Mammary epithelial cell (primary cell): ENCODE measurements at places on chromosomes 1 and 21. TPM values are rescaled to one million over a fixed set of nuclear protein-coding genes. Genes with fewer than 3 reads are reported as not detected.
A peak's percentile ranks its signal among the peaks of the same experiment; 100 is the strongest.

- DNase-seq = no peak
Observed at GRCh38 chr1:240598216-240599001, 13.5 kb downstream of the GREM2 start.

GRCh38 chr21:32334980-32335531 lies 36.4 kb downstream of the MRAP start:
- DNase-seq = no peak

DNA sequence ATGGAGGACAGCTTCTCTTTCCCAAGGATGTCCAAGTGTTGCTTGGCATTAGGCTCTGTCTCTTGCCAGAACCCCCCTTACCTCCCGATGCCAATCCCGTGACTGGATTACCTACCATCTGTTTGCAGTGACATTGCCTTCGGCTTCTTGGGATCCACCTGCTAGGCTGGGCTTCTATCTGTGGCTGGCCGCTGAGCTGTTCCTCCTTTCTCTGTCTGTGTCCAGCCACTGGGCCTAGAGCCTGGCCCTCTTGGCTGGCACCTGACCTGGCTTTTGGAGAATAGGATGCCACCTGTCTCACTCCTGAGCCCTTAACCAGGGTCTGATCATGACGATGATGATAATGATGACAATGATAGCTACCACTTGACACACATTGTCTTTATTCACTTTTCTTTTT lies 41.6 kb upstream of the STUM start:
- DNase-seq = no peak

DNA sequence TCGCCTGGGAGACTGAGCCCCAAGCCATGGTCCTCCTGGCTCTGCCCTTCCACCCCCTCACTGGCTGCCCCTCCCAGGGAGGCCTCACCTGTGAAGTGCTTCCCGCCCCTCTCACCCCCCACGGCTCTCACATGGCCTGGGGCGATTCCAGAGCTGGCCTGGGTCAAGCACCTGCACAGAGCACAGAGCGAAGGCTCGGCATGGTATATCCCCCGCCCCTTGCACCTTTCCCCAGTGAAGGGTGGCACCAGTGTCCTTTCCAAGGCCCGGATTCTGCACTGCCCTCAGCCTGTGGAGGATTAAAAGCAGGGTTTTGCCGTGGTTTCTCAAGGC lies 1.1 kb upstream of the AJAP1 start:
- no peak for DNase-seq

DNA sequence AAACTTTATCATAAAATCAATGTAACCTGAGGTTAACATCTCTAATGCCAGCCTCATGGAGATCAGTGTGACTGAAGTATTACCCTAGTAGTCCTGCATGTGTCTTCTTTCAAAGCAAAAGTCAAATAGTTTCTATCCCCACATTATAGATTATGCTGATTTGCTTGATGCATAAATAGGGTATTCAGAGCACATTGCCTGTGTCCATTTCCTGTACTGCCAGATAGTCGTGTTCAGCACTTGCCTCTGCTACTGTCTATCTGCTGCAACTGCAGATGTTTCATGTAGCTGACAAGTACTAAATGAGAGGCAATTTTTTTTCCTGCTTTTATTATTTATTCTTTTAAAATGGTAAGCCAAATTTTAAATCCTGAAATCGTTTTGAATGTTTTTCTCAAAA lies 348.7 kb downstream of the CHRM3 start:
- DNase-seq = no peak

GRCh38 chr1:100433563-100433962 lies 81.3 kb downstream of the CDC14A start:
- DNase-seq = no peak

Gene PPP1R15B
- total RNA-seq = 33.4 and 35.9 TPM in 2 replicates

Gene ERICH3
- total RNA-seq = not detected in 2 replicates

- no peak for DNase-seq
Observed at GRCh38 chr1:105337420-105337819, 1587.7 kb downstream of the AMY1C start.

Gene DAB1
- not detected in 2 replicates for total RNA-seq

Gene IQCC
- total RNA-seq = 2.2 TPM

DNA sequence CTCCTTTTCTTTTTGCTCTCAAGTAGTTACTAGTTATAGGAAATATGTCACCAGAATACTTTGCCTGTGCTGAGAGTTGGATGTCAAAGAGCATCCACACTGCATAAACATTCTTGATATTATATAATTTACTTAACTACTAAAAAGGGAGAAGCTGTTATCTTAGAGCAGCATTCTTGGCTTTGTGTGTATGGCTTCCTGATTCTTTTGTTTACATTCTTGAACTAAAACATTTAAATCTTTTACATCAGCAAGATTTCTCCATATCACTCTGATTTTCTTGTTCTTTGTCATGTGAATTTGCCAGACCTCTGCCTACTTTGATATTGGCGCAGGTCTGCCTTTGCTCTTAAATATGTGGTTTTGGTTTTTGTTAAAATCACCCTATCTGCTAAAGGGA lies 48.8 kb downstream of the SUCO start:
- no peak for DNase-seq

Gene ARHGAP29
- total RNA-seq = 100 and 156 TPM in 2 replicates

- peak; percentile 89 for DNase-seq
Observed at GRCh38 chr1:24955161-24955560, 25.1 kb upstream of the RUNX3 start.

- DNase-seq = no peak
Observed at GRCh38 chr1:228555074-228555994, 68.2 kb downstream of the RNF187 start.

Gene NPHS2
- not detected in 2 replicates for total RNA-seq

Gene RBP7
- 0.50 TPM for total RNA-seq

- no peak for DNase-seq
Observed at GRCh38 chr1:1183833-1184775, 10.4 kb downstream of the TTLL10 start.

- no peak for DNase-seq
Observed at GRCh38 chr1:35893051-35893879, 10.3 kb downstream of the AGO1 start.

GRCh38 chr21:34552360-34553098 lies 40.5 kb upstream of the KCNE1 start:
- DNase-seq = no peak

GRCh38 chr1:42206164-42206563 lies 41.6 kb upstream of the GUCA2A start:
- DNase-seq = peak; percentile 87

Gene KDF1
- 23.4 and 24.7 TPM in 2 replicates for total RNA-seq

DNA sequence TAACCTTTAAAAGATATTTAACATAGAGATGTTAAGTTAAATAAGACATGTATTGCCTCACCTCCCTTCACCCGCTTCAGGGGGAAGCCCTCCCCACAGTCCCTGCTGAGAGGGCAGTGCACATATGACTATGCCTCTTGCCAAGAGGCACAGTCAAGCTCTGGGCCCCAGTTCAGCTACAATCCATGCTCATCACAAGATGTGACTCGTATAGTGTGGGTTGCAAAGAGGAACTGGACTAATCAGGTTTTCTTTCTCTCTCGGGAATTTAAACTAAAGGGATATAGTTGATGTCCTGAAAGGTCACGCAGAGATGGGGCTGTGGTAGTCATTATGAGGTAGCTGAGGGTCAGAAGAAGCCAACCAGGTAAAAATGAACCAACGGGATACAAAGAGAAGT lies 35.6 kb downstream of the LYST start:
- DNase-seq = peak; percentile 55

GRCh38 chr1:193656841-193657240 lies 470.4 kb upstream of the B3GALT2 start:
- DNase-seq = no peak

DNA sequence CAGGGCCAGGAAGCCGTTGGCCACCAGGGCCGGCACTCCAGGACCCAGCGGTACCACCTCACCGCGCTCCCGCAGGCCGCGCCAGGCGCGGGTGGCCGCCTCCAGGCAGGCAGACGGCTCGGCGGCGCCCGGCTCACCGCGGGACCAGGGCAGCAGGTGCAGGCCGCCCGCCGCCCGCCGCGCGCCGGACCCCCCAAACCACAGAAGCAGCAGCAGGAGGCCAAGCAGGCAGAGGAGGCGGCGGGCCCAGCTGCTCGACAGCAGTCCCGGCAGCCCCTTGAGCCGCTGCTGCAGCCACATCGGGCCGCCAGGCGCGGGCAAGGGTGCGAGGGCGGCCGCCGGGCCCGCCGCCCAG lies 312 bp downstream of the KIAA2013 start:
- no peak for DNase-seq

DNA sequence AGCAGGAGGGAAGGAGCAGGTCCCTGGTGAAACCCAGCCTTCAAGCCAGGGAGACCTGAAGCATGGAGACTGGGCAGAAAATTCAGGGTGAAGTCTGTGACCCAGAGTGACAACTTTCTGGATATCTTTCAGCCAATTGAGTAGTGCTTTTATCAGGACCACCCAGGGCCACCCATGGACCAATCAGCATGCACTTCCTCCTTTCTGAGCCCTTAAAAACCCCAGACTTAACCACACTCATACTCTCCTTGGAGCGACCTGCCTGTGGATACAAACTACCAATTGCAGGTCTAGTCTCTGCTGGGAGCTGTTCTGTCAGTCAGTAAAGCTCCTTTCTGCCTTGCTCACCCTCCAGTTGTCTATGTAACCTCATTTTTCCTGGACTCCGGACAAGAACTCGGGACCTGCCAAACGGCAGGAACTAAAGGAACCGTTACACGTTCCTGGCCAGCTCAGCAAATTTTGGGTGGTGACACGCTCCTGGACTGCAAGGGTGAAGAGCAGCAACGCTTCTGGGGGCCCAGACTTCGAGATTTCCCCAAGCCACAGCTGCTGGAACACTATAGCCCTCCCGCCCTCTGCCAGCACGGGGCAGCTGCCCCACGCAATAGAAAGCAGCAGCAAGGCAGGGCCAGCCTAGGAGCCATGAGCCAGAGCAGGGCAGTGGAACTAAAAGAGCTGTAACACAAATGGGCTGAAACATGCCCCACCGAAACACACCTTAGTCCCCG lies 1183.4 kb downstream of the AMY1C start:
- DNase-seq = no peak
